ENCODE measurements at places on chromosomes 11 and 22.

GRCh38 chr11:86291466-86292262, 10.4 kb upstream of the HIKESHI start:
- peak; percentile 57 for DNase-seq

- DNase-seq: no peak
Measured at GRCh38 chr22:23357053-23357452, 176.7 kb downstream of the BCR start.

DNA sequence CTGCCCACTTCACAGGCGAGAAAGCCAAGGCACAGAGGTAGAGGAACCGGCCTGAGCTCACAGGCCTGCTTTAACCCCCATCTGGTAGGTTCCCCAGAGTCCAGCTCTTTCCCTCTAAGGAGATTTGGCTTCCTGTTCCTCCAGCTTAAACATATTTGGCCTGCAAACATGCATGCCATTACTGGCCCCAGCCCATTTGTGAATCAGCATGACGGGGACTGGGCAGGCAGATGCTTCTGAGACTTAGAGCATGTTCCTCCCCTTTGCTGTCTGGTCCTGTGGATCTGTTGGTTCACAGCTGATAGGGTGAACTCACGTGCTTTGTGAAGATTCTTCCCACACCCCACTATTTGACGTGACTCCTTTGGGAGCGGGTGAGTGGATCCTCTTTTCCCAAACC, 12.6 kb downstream of the CHST1 start:
- peak; percentile 36 for DNase-seq

DNA sequence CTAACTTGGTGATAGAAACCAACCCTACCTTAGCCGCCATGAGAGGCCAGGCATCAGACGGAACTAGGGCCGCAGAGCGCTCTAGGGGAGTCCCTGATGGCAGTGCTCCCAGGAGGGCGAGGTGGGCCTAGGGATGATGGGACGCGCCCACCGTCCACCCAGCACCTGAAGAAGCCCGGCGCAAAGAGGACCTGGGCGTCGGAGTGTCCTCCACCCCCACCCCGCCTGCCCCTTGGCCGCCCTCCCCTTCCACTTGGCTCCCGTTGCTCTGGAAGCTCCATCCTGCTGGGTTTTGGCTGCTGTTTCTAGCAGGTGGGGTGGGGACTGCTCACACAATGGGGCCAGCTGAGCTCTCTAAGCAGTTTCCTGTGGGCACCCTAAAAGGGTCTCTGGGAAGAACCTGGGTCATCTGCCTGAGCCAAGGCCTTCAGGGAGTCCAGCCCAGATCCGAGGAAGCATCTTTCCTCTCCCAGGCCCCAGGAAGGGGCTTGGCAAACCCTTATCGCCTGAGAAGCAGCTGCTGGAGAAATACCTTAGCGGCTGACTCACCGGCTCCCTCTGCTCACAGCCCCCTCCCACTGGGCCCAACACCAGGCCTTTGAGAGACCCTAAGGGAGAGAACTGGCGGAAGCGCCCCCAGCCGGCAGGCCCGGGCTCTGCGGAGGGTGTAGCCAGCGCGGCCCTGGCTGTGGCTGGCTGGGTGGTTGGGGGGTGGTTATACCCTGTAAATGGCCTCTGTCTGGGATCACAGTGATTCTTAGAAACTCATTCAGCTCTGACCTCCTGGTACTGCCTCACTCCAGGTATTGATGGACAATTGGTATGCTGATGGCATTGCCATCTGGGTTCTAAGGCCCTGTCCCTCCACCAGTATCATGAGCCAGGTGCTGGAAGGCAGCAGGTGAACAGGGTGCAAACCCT, 19.3 kb downstream of the CREB3L1 start:
- peak; percentile 96 for DNase-seq

- DNase-seq: no peak
Measured at GRCh38 chr11:72361321-72361720, 73.0 kb downstream of the CLPB start.

DNA sequence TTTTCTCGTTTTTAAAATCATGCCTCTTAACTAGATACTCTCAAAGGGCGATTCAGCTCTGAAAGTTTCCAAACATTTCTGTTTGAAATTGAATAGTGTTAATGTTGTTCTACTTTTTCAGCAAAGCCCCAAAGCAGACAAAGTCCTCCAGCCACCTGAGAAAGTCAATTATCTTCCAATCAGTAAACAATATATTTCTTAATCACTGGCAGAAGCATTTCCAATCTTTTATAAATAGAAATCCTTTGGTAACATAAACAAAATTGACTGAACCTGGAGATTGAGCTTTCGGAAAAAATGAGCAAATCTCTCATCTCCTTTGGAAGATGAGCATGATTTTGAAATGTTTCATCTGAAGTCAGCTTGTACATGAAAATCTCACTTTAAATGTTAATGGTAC, 84.4 kb upstream of the FIBIN start:
- DNase-seq: no peak

- DNase-seq: no peak
Measured at GRCh38 chr11:55655096-55655495, 6.9 kb upstream of the OR4C6 start.
